ENCODE measurements at places on chromosomes 6 and 20. TPM values are rescaled to one million over a fixed set of nuclear protein-coding genes. Genes with fewer than 3 reads are reported as not detected.

DNA sequence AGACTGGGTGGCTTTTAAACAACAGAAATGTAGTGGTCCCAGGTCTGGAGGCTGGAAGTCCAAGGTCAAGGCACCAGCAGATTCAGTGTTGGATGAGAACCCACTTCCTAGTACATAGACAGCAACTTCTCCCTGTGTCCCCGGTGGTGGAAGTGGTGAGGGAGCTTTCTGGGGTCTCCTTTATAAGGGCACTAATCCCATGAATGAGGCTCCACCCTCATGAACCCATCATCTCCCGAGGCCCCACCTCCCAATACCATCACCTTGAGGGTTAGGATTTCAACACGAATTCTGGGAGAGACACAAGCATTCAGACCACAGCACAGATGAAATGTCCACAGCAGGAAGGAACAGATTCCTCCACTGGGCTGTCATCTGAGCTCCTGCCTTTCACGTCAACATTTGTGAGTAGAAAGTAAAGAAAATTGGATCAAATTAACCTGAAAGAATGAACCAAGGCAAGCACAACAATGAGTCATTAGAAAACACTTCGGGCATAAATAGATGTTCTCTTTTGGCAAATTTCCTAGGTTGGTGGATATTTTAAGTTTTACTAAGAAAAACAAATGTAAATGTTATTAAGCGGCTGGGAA is 130.7 kb downstream of the RNASET2 start:
- no peak for DNase-seq

The EDN3 gene
- not detected for polyA plus RNA-seq

- no peak for DNase-seq
These were observed 49.4 kb downstream of the SEL1L2 start for GRCh38 chr20:13941031-13941430.

DNA sequence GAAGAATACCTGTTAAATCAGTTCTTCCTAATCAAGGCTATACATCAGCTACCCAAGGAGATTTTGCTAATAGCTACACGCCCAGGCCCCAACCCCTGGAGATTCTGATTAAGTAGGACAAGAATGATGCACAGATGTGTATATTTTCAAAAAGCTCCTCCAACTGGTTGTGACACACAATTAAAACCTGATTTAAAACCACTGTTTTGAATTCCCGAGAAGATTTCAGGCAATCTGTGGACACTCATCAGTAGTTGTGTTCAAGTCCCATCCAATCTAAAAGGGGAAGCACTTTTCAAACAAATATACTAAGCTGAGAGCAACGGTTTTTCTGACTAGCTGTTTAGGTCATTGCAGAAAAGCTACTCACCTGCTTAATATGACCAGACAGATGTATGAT is 118.9 kb upstream of the NHSL1 start:
- DNase-seq, result no peak

- DNase-seq, result no peak
These were observed 39.9 kb upstream of the SAMD5 start for GRCh38 chr6:147468634-147469033.

DNA sequence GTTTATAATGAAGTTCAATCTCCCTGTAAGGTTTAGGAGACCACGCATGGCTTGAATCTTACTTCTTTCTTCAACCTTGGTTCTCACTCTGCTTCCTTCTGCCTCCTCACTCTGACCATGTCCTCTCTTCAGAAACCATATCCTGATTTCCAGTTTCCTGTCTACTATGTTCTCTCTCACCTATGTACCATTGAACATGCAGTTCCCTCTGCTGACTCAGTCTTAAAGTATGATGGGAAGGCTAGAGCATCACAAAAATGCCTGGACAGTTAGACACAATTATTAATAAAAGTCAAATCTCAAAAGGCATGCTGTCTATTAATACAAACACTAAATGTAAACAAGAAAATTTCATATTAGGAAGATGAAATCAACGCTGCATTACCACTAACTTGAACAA is 151.6 kb downstream of the PRKN start:
- no peak for DNase-seq

GRCh38 chr20:50804437-50805348 is 9.8 kb downstream of the BCAS4 start:
- no peak for DNase-seq

The SLC2A10 gene
- polyA plus RNA-seq, result not detected

DNA sequence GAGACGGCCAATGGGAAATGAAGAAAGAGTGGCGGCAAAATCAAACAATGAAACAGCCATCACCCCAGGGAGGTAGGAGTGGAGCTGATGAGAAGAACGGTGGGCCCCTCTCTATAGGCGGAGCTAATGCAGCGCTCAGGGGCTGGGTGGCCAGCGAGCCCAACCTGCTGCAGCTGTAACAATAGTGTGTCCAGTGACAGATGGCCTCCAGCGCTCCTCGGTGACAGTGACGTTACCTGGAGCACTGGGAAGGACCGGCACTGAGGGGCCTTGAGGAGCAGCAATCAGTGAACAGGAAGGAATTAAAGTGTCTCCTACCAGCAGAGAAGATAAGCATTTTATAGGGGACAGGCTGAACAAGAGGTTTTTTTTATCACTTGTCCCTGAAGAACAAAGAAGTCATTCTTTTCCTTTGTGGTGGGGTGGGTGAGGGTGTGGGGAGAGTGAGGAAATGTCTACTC is 81.6 kb downstream of the FOXA2 start:
- no peak for DNase-seq

DNA sequence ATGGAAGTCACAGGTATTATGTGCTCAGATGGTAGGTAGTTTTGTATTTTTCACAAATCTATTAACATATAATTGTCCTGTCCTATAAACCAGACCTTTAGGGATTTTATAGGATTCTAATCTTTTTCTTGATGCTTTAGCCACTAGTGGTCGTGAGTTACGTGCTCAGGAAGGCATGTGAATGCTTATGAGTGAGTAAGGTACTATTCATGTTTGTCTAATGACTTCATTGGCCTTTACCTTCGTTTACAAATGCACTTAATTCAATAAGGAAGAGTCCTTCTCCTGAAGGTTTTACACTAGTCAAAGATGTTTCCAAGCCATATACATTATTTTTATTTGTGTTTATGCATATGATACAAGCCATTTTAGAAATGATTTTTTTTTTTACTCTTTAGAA is 23.0 kb downstream of the PACRG start:
- no peak for DNase-seq

DNA sequence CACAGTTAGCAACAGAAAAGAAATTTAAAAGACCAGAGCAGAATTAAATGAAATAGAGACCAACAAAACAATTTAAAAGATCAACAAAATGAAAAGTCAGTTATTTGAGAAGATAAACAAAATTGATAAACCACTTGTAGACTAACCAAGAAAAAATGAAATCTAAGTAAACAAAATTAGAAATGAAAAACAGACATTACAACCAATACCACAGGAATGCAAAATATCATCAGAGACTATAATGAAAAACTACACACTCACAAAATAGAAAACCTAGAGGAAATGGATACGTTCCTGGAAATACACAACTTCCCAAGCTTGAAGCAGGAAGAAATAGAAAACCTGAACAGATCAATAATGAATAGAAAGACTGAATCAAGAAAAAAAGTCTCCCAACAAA is 97.8 kb downstream of the WDR27 start:
- no peak for DNase-seq

The MATN4 gene
- polyA plus RNA-seq, result not detected

The OR2H1 gene
- polyA plus RNA-seq, result not detected

- DNase-seq, result no peak
These were observed 3.9 kb upstream of the TRDN start for GRCh38 chr6:123640567-123641187.

DNA sequence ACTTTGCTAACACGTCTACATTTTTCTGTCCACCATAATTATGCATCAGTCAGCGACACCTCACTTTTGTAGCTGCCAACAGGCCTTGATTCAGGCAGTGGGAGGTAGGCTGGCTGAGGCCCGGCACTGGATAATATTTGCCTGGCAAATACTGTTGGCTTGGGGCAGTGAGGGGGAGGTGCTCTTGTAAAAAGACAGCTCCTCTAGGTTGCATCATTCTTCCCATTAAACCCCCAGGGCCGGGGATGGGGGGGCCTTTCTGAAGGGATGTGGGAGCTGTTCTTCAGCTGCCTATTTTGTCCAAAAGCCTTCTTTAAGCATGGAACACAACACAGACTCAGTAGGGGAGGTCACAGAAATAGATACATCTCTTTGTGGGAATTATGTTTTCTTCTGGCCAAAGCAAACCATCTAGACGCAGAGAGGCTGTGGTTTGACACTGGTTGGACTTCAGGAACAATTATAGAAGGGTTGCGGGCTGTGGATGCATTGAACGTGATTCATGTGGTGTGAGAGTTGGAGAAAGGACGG is 338.3 kb upstream of the NT5E start:
- no peak for DNase-seq

DNA sequence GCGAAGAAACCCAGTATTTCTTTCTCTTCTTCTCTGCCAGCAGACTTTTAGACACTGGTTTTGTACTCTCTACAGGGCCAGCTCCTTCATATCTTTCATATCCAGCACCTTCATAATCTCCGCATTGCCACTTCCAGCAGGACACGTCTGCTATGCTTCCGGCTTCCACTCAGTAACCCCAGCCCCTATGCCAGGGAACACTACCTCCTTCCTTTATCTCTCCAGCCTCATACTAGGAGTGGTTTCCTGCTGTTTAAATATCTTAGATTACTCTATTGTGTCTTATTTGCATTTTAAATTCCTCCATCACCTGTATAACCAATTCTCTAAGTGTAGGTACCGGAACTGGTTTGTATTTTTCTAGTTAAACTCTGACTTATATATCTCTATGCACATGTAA is 667.8 kb upstream of the ID4 start:
- no peak for DNase-seq

- DNase-seq, result no peak
These were observed 37.7 kb upstream of the PRSS16 start for GRCh38 chr6:27209659-27210269.

- DNase-seq, result no peak
These were observed 2.5 kb upstream of the SRSF12 start for GRCh38 chr6:89120371-89120770.

The BMP6 gene
- 0.23 TPM for polyA plus RNA-seq

DNA sequence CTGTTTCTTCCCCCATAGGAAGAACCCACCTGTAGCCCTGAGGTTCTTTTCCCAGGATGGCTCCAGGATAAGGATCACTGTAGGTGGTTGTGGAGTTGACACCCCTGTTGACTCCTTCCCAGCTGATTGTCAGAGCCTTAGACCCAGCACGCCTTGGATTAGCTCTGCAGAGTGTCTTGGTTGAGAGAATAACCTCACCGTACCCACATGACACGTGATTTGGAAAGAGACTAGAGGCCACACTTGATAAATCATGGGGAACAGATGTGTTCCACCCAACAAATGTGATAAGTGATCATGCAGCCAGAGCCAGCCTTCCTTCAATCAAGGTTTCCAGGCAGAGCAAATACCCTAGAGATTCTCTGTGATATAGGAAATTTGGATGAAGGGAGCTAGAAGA is 12.2 kb downstream of the BTN3A1 start:
- DNase-seq, result no peak
